ENCODE measurements at places on chromosomes 12 and 14.

GRCh38 chr14:33307691-33308251 lies 369.1 kb downstream of the NPAS3 start:
- DNase-seq, result peak; percentile 93

GRCh38 chr12:124295431-124296058 lies 652 bp downstream of the RFLNA start:
- no peak for DNase-seq

GRCh38 chr14:23555533-23555881 lies 564 bp upstream of the THTPA start:
- DNase-seq, result no peak

GRCh38 chr12:119528241-119528640 lies 65.3 kb upstream of the TMEM233 start:
- DNase-seq, result no peak

DNA sequence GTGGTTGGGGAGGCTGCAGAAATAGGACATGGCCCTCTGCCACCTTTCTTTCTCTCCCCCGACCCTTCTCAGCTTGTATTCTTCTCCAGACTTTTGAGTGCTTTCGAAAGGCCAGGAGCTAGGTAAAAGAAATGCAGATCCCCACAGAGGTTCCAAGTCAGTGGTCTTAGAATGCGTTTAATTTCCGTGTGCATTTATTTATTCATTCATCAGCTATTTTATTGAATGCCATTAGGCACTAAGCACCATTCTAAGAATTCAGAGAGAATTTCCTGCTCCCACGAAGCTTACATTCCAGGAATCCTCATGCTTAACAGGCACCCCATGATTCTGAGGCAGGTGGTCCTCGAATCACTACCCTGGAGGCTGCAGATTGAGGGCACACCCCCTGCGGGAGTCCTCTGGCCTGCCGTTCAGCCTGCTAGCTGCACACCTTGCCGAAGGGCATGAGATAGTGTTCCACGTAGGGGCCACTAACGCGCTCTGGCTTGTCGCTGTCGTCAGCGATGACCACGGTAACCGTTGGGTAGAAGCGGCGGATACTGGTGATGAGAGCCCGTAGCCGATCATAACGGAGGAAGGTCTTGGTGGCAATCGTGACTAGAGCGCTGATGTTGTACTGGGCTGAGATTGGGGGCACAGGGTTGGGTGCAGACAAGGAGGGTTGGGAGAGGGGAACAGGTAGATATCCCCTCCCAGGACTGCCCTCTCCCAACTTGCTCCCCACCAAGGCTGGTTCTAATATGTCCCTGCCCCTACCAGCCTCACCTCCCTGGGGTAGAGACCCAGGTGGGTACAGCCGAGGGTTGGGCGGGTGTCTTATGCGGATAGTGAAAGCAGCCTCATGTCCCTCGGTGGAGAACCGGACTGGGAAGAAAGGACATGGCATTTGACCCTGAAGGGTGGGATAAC lies 4.5 kb downstream of the B4GALNT1 start:
- no peak for DNase-seq

DNA sequence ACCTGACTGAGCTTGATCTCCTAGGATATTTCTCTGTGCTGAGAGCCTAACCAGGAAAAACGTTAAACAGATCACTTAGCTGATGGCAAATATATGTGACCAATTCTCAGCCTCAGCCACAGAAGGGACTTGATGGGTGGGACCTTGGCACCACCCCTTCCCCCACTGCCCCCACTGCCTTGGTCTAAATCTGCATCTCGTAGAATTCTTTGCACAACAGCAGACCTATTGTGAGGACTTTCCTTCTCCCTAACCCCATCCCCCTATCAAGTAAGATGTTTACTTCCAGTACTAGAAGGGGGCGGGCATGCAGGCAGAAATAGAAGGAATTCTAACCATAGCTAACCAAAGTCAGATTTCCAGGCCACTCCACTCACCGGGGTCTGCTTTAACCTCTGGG lies 313.2 kb downstream of the PCNX1 start:
- no peak for DNase-seq

DNA sequence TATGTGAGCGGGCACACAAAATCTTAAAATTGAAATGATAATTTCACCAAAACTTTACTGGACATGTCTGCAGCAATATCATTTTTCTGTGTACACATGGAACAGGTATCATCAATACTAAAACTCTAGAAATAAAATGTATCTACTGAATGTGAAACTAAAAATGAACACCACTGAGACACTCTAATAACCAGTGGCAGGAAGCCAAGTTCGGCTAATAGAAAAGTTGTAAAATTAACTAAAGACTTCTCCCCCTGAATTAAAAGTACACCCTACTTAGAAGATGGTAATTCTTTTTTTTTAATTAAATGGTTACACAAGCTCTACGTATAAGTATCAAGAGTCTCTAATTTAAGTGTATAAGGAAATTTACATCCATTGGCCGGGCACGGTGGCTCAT lies 227.2 kb downstream of the MED13L start:
- DNase-seq, result no peak

DNA sequence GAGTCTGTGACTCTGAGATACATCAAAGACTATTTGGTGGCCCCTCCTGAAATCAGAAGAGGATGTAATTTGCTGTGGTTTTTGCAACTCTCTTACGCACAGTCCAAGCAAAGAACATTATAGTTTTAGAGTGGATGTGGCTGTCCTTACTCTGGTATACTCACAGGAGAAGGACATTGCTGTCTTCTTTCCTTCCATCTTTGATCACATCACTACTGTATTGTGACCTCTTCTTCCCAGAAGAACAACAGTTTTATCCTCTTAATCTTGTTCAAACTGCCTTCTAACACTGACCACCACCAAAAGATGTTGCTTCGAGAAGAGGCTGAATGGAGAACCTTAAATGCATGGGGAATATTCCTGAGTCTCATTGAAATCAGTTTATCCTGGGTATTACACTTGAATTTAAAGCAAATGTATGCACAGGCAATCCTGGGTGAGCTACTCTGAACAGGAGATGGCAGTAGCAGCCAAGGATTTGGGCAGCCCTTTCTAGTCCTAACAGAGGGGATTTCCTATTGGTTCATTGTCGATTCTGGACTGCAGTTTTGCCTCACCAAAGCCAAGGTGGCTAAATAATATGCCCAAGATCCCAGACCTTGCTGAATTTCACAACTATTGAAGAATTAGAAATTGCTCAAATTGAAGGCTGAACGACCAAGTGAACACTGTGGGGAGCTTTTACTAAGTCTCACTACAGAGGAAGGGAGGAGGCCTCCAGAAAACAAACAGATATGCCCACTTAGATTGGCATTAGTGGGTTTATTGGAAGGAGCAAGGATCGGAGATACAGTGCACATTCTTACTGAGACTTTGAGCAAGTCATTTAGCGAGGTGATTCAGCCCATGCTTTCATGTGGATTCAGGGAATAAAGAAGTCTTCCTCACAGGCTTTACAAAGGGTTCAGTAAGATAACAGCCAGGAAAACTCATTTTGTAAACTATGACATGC lies 282.8 kb downstream of the PAWR start:
- DNase-seq, result peak; percentile 94

DNA sequence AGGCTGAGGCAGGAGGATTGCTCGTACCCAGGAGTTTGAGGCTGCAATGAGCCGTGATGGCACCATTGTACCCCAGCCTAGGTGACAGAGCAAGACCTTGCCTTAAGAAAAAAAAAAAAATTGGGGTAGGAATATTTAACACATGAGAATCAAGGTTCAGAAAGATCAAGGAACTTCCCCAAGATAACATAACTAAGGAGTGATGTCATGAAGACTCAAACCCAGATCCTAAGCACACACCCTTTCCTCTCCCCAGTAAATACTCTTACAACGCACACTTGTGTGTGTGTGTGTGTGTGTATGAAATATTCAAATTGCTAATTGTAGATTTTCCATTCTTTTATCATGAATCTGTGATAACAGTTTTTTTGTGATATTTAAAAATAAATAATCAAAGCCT lies 90.6 kb upstream of the NUDT4 start:
- DNase-seq, result no peak

- DNase-seq, result no peak
Observed at GRCh38 chr14:50792051-50792477, 38.9 kb downstream of the NIN start.

DNA sequence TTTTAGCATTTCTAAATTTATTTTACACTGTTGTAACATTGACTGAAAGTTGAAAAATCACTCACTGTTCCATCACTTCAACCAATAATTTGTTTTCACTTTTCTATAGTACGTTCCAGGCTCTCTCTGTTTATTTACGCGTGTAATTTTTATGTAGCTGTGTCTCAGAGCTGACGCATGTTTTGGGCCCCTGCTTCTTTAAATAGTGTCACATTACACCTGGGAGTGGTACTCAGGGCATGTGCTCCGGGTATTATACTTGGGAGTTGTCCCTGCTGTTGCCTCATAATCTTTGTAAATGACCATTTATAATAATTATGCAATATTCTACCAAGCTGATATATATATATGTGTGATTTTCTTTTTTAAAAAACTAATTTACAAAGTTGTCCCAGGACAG lies 132.8 kb upstream of the CPM start:
- no peak for DNase-seq

- DNase-seq, result no peak
Observed at GRCh38 chr12:38880288-38880687, 25.1 kb downstream of the CPNE8 start.

DNA sequence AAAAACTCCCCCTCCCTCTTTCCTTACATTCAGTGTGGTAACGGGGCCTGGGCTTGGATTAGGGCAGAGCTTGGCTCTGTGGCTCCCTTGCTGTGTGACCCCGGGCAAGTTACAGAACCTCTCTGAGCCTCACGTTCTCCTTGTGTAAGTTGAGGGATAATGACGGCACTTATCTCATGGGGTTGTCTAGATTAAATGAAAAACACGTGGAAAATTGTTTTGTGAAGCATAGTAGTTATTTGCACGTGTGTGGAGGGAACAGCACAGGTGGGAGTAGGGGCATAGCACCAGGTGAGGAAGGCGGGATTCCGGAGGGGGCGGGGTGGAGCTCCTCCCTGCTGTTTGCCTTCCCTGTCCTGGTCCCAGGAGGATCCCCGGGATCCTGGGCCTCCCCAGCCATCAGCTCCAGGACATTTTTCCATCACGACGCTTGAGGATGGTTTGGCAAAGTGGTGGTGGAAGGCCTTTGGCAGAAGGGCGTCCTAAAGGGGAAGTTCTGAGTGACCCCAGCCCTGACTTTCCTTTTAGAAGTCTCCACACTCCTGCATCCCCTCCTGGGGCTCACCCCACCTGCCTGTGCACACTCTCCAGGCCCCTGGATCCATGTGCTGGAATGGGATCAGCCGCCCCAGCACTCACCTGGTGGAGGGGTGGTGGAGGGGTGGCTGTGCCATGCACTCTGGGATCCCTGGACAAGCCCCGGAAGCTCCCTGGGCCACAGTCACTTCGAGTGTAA lies 22.7 kb downstream of the LRTM2 start:
- DNase-seq, result no peak

- DNase-seq, result no peak
Observed at GRCh38 chr12:13450231-13451080, 253.9 kb downstream of the EMP1 start.

GRCh38 chr12:414859-415258 lies 13.4 kb downstream of the CCDC77 start:
- DNase-seq, result no peak

GRCh38 chr12:60684988-60685655 lies 1089.3 kb downstream of the SLC16A7 start:
- no peak for DNase-seq

DNA sequence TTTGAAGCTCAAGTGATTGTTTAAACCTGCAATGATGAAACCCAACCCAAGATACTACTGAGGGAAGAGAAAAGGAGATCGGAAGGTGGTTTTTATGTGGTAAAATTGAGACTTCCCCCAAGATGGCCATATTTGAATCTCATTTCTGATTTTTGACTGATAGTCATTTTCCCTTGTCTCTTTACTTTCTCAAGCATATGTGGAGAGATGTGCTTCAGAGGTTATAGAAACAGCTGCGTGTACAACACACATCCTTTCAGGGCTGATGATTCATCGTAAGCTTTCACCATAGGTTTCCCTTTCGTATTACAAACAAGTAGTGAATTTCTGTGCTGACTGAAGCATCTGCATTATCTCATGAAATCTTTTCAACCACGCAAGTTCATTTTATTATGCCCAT lies 276.2 kb downstream of the EMP1 start:
- DNase-seq, result peak; percentile 60

DNA sequence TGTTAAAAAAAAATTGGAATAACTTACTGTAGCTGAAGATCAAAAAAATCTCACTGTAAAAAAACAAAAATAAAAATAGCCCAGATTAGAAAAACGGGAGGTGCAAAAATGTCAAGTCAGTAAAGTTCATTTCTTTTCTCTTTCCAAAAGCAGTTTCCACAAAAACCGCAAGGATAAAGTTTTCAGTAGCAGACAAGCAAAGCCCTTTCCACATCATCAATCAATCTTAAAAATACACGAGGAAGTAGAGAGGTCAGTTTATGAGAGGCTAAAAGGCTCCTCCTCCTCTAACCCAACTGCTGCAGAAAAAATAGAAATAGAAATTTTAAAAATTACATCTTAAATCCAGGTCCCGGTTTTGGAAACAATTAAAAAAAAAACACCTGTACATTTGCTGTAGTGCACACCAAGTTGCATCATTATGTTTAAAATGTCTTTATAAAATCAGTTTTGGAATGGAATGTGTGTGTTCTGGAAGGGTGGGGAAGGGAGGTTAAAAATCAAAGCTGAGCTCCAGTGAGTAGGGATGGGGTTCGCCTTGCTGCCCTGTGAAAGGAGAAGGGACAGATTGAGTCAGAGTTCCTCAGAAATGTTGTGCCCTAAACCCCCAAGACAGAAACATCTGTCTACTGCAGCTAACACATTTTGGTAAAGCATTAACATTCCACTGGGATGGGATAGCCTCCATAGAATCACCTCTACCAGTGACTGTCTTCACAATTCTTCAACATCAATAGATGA lies 5.8 kb downstream of the HNRNPC start:
- peak; percentile 55 for DNase-seq

DNA sequence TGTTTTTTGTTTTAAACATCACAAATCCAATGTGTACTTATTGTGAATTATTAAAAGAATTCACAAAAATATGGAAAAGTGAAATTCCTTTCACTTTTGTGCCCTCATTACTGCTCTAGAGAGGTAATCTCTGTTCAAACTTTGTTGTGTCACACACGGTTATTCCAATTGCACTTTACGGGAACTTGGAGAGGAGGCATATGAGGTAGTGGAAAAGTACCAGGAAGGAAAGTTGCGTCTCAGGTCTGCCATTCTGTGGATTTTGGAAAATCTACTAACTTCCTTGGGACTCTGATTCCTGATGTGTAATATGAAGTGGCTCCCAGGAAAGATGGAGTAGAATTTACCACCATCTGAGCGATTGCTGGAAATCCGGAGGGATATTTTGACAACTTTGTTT lies 90.9 kb upstream of the DCN start:
- DNase-seq, result no peak

DNA sequence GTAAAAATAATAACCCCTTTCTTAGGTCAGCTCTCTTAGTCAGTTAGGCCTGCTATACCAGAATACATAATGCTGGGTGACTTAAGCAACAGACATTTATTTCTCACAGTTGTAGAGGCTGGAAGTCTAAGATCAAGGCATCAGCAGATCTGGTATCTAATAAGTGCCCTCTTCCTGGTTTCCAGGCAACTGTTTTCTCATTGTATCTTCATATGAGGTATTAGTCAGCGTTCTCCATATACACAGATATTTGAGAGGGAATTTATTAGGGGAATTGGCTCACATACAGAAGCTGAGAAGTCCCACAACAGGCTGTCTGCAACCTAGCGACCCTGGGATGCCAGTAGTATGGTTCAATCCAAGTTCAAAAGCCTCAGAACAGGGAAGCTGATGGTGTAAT lies 896.0 kb downstream of the GALC start:
- DNase-seq, result peak; percentile 56

GRCh38 chr12:21568115-21568514 lies 36.5 kb downstream of the GYS2 start:
- no peak for DNase-seq

GRCh38 chr14:97180304-97181200 lies 383.4 kb downstream of the VRK1 start:
- DNase-seq, result peak; percentile 85
